ENCODE measurements at places on chromosomes 11 and 22.

- no peak for DNase-seq
These were observed 99.3 kb upstream of the GAL start for GRCh38 chr11:68584991-68585524.

DNA sequence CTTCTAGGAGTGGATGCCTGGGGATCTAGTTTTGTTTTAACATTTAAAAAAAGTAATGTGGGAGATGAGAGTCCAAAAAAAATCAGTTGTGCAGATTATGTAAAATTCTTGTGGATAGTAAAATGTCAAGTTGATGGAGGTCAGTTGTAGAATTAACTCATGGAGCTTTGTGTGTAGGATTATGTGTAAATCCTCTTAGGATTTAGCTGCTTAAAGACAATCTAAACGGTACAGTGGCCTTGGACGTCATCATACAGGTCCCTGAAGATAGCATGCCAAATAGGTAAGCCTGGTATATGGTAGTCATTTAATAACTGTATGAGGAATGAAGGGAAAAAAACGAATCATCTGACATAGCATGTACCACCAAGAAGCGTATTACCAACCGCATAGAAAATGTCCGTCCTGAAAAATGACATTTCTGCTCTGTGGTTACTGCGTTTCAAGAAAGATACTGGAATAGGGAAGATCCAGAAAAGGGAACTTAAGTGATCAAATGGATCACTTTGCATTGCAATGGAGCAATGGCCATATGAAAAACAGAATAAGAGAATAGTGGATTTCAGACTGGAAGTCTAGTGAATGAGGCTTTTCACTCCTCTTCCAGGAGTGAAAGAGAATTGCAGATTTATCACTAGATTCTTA, 61.3 kb downstream of the BCL2L13 start:
- DNase-seq = no peak

- DNase-seq = no peak
These were observed 35.5 kb downstream of the BBOX1 start for GRCh38 chr11:27076121-27076589.

DNA sequence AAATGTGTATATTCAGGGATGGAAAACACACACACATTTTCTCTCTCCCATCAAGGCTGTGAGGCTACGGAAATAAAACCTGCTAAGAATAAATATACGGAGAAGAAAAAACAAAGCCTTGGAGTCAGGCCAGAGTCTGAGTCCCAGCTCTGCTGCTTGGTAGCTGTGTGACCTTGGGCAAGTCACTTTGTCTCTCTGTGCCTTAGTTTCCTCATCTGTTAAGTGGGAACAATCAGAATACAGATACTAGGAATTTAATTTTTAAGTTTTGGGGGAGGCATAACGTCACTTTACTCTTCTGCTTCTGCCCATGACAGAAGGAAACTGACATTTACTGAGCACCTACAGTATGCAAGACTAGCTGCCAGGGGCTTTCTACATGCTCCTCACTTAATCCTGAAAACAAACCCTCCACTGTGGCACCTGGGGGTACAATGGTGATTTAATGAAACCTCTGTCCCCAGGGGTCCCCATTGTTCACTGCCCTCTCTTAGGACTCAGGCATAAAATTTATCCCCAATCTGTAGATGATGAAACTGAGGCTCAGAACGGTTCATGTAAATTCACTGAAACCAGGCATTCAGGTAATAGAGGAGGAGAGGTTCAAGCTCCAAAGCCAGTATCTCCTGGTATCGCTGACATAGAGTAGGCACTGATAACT, 131.9 kb upstream of the SERPIND1 start:
- no peak for DNase-seq

DNA sequence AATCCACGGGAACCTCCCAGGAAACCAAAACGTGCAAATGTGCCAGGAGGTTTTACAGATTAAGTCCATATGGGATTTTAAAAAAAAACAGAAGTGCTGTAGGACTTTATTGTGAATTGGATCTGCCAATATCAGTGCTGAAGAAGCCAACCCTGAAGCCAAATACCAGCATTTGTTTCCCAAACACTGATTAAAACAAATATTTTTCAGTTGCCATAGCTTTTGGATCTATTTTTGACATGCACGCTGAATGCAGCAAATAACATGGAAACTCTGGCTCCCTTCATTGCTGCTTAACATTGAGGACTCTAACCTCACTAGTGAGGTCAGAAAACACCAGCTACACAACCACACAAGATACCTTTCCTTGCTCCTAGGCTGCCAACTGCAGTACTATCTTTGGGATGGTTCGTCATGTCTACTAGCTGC, 28.4 kb upstream of the SIK2 start:
- DNase-seq = no peak

DNA sequence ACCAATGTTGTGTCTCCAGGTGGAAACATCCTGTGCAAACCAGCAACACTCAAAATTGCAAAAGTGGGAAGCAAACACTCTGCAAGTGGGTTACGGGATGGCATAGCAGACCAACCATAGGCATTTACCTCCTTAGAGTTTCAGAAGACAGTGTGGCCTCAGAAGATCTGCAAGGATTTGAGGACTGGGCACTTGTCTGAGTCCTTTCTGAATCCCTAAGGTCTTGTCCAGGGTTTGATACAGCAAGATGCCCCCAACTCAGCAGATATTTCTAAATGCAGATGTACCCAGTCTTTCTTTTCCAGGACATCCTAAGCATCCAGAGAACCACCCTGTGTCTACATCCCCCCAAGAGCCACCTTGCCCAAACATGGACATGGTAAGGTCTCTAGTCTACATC, 51.7 kb upstream of the SHANK2 start:
- no peak for DNase-seq

DNA sequence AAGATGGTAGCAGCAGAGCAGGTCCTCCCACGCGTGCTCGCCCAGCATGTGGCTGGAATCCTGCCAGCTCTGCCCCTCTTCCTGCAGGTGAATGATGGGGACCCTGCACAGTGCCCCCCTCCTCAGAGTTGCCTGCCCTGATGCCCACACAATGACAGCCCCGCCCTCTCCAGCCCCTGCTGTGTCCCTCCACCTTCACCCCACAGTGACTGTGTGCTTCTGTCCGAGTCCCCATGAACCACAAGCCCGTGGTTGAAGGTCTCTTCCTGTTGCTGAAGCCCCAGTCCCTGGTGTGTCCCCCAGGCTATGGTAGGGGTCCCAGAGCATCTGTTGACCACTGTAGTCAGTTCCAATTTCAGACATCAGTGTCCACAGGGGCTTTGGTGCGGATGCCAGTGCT, 71.0 kb downstream of the BRD1 start:
- no peak for DNase-seq

- no peak for DNase-seq
These were observed 812.2 kb downstream of the BRD1 start for GRCh38 chr22:49015459-49015858.

GRCh38 chr11:33663121-33663520, 37.5 kb downstream of the C11orf91 start:
- DNase-seq = no peak

Data from CD4-positive, alpha-beta T cell treated with Interleukin-6 for 4 hours (primary cell).